Bronchial epithelial cell (primary cell): ENCODE measurements at places on chromosomes 4 and X.
A peak's percentile ranks its signal among the peaks of the same experiment; 100 is the strongest.

- DNase-seq = no peak
Measured at GRCh38 chr4:24781999-24782745, 13.2 kb upstream of the SOD3 start.

GRCh38 chr4:6472008-6472386 is 417 bp downstream of the PPP2R2C start:
- DNase-seq = no peak

- no peak for DNase-seq
Measured at GRCh38 chrX:10554612-10555270, 65.6 kb downstream of the MID1 start.

DNA sequence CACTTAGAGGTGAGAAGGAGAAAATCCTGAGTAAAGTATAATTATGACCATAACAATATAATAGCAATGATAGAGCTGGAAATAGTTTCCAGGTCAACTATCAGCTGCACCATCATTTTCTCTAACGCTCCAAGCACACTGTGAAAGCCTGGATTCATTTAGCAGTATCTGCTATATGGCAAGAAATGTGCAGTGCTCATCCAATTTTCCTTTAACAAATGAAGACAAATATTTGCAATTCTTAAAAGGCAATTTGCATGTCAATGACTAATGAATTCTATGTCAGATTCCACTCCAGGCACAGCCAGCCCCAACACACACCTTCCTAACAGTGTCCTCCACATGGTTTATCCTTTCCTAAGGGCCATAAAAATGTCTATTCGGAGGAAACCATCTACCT is 12.7 kb downstream of the PRSS12 start:
- DNase-seq = no peak

DNA sequence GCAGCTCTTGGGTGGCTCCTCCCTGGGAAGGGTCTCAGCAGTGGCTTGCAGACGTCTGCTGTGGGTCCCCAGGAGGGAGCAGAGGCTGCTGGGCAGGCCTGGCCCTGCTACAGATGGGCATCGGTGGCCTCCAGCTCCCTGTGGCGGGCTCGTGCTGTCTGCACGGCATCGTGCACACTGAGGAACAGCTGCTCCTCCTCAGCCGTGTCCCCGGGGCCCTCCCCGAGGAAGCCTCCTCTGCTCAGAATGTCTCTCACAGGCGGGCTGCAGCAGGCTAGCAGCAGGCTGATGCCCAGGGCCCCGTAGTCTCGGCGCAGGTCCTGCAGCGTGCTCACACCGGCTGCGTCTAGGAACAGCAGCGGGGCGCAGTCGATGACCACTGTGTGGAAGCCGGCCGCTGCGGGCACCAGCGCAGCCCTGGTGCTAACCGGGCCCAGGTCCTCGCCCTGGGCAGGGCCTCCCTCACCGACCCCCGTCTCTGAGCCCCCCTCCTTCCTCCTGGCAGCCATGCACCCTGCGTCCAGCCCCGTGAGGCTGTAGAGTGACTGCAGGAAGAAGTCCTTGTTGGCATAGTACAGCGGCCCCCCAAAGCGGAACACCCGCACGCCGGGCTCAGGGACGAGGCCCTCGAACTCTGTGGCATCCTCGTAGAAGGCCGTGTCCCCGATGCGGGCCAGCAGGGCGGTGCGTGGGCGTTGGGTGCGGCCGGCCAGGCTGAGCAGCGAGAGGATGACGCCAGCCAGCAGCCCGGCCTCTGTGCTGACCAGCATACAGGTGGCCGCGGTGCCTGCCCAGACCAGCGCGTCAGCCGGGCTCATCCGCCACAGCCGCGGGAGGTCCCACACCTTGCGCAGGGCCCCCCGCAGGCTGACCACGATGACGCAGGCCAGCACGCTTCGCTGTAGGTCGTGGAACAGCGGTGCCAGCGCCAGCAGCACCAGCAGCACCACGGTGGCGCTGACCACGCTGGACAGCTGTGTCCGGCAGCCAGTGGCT is 2.2 kb downstream of the IDUA start:
- no peak for DNase-seq

- DNase-seq = no peak
Measured at GRCh38 chr4:113179091-113179490, 129.6 kb downstream of the ANK2 start.

- no peak for DNase-seq
Measured at GRCh38 chr4:149166876-149167275, 648.8 kb downstream of the IQCM start.

DNA sequence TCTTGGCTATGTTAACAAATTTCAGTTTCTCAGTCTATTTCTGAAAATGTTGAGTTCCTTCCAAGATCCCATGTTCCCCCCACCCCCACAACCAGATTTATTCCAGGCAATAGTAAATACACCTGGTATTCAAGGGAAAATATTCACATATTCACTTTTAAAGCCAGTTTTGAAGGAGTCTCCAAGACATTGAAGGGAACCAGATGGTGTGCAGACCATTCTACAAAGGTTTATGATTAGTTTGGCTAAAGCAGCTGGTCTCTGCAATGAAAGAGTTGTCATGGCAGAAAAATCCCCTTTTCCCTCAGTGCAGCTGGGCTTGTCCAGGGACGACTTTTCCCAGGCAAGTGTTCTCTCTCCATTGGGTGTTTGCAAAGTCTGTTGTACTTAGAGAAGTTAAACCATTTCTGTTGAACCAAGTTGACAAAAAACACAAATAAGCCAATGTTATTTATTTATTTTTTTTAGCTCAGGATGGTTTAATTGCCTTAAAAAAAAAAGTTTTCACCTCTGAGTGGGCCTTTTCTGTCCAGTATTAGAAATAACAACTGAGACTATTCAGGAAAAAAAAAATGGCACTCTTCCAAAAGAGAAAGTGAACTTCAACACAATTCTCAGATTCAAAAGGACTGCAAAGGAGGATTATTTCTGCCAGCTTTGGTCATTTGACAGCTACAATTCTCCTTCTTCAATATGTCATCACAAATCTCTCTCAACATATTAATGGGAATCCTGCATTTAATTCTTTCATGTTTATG is 410.6 kb downstream of the IL1RAPL1 start:
- DNase-seq = no peak

GRCh38 chr4:173446416-173446815 is 47.5 kb upstream of the SCRG1 start:
- DNase-seq = no peak

- no peak for DNase-seq
Measured at GRCh38 chrX:134167591-134168203, 69.3 kb upstream of the CCDC160 start.

DNA sequence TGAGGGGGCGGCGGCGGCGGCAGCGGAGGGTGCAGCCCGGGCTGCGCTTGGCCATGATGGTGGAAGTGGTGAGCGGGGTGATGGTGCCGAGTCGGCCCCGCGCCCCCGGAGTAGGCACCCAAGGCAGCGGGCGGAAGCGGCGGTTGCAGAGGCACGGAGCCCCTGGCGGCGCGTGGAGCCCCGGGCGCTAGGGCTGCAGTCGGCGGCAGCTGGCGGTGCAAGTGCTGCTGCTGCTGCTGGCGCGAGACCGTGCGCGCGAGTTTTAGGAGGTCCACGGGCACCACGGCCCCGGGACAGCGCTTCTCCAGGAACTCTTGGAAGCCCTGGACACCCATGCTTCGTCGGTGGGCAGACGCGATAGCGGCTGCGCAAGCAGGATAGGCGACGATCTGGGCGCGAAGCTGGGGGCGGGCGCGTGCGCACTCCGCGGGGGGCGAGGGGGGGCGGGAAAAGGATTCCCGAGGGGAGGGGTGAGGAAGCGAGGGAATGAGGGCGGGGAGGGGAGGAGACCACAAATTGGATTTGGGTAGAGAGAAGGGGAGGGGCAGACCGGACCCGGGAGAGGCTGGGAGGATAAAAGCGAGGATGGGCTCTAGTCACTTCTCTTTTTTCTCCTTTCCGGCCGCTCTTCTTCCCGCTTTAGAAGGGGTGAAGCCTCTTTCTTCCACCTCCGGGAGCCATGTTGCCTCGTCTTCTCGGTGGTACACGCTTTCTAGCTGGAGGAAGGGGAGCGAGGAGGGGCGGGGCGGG is at the start of gene FAM120C:
FAM120C (minus strand) TSS at position 391 of the 750 bp plus-strand sequence; CDS start at position 335, 56 bp downstream.
- peak; percentile 44 for DNase-seq

GRCh38 chr4:13922873-13923645 is 295.5 kb upstream of the BOD1L1 start:
- DNase-seq = no peak

GRCh38 chr4:112422644-112423043 is 93.3 kb downstream of the NEUROG2 start:
- DNase-seq = no peak

DNA sequence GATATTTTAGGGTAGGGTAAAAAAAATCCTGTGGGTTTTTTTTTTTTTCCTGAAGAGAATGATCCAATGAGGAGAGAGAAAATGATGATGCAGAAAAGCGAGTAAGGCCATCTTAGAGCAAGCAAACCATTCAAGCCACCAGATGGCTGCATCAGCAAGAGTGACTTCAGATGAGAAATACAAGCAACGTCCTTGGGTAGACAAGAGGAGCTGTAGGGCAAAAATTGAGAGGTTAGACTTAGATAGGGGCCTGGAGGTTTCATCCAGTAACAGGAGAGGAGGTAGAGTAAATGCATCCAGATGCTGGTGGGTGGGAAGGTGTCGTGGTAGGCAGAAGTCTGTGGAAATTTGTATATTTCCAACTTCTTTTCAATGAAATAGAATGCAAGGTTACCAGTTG is 14.6 kb downstream of the FTHL17 start:
- DNase-seq = no peak

DNA sequence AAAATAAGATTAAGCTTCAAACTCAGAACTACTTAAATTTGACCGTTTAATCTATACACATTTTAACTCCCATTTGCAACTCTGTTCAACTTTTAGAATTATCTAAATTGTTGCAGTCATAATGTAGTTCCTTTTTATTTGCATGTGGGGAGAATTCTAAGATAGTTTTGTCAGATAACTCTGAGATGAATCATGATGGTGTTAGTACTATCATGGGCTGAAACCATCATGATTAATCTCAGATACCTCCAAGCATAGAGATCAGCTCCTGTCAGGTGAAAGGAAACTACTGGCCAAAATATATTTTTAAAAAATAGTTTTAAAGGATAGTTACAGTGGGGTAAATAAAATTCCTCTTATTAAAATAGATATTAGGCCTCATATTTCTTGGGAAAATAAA is 39.0 kb downstream of the FBXO8 start:
- DNase-seq = peak; percentile 66

DNA sequence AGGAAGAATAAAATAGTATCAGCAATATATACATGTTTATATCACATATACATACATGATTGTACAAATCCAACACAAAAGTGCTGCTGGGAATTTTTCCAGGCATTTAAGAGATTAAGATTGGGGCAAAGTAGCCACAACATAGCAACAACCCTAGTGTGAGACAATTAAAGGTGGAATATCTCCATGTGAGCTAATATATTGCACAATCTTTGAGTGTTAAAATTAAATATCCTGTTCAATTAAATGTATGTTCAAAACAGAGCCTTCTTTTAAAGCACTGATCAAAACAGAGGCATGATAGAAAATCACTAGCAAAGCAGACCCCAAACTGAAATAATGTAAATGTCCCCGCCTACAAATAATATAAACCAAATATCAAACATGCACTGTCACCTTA is 97.6 kb downstream of the GABRB1 start:
- DNase-seq = no peak

DNA sequence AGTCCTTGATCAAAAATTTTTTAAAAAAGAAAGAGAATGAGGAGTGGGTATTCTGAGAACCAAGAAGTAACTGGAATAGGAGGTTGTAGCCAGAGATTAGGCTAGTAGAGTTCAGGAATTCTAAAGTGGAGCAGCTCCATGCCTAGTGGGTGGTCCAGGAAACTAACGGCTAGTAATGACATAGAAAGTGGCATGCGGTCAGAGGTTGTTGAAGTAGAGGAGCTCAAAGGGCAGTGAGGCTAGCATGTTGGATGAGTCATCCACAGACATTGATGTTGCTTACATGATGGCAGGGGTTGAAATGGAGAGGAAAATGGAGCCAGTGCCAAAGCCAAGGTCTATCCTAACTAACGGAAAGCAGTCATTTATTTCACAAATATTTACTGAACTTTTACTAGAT is 42.1 kb downstream of the TEX13B start:
- no peak for DNase-seq

DNA sequence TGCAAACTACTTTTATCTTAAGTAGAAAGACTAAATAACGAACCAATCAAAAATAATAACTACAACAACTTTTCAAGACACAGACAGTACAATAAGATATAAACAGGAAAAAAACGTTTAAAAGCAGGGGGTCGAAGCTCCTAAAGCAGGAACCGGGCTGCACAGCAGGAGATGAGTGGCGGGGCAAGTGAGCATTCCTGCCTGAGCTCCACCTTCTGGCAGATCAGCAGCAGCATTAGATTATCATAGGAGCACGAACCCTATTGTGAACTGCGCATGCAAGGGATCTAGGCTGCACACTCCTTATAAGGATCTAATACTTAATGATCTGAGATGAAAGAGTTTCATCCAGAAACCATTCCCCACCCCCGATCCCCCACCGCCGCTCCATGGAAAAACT is 146.2 kb downstream of the TEX11 start:
- no peak for DNase-seq

DNA sequence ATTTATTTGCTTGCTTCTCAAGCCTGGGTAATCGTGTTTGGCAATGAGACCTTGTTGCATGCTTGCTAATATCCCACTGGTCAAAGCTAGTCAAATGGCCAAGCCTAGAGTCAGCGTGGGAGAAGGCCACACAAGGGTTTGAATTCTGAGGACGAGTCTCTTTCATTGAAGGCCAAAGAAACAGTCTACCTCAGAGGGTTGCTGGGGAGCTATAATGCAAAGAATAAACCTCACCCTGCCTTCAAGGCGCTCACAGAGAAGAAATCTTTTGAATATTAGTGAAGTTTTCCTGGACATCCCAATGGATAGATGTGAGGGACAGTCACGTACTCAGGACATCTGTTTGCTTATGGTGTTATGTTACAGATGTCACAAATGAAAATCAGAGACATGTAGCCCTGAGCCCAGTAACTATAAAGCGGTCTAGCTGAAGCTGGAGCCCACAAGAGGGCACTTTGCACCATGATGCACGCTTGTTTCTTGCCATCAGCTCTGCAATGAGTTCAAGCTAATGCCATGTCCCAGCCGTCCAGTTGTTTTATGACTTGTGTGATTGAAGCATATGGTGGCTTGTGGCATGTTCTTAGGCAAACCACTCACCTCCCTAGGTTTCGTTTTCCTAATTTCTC is 1.1 kb upstream of the TLR3 start:
- DNase-seq = peak; percentile 61

- no peak for DNase-seq
Measured at GRCh38 chrX:127558811-127559210, 493.4 kb downstream of the ACTRT1 start.

DNA sequence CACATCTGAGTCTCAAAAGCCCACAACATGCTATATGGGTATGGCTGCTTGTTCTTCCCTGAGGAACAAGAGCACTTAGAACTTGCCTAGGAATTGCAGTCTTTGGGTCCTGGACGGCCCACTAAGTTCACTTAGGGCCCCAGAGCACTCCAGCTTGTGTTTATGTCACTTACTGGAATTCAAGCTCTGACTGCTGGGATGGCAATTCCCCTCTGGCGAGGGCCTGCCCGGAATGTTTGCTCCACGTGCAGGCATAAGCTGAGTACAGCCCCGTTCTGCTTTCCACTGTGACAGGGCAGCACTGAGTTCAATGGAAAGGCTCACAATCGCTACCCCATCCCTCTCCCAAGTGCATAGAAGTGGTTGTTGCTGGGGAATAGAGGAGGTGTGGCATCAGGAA is 25.9 kb upstream of the RASSF6 start:
- DNase-seq = no peak
